ENCODE measurements at places on chromosomes 13 and 19. TPM values are rescaled to one million over a fixed set of nuclear protein-coding genes. Genes with fewer than 3 reads are reported as not detected.

Gene ZNF442
- 1.9 TPM for polyA plus RNA-seq

Gene REEP6
- polyA plus RNA-seq: 3.0 TPM

Gene OLFM2
- 30.2 TPM for polyA plus RNA-seq

- DNase-seq: no peak
Observed at GRCh38 chr19:1475751-1476437, 3.1 kb downstream of the C19orf25 start.

DNA sequence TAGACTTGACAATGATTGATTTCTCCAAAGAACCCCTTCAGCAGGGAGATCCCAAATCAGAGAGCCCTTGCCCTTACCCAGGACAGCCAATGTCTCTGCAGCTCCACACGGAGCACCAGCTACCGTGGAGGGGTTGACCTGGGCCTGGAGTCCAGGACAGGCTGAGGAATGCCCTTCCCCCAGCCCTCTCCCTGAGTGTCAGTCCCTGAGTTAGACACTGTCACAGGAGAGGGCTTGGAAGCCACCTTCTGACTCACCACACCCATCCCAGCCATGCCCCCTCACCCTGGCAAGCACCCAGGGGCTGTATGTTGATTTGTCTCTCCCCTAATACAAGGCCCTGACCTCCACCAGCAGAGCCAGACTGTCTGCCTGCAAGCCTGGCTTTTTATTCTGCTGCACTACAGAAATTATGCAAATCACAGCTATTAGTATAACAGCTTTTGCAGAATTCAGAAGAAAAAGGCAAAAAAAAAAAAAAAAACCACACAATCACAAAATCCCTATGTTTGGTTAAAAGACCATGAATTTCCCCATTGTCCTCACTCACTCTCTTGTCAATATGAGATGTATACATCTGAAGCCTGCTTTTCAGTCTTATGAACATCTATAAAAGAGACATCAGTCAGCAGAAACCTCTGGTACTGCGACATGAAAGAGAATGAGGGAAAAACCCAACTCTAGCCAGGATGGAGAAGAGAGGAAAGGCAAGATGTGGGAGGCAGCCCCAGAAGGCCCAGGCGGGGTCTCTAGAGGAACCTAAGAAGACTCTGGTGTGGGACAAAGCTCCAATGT is 240.7 kb downstream of the UQCRFS1 start:
- DNase-seq: no peak
